ENCODE measurements at places on chromosomes 4 and X. TPM values are rescaled to one million over a fixed set of nuclear protein-coding genes. Genes with fewer than 3 reads are reported as not detected.

Gene CFI
- 1.1 TPM for total RNA-seq

Gene SPANXD
- 7.6 TPM for total RNA-seq

Gene IQCM
- not detected for total RNA-seq

Gene PTTG2
- total RNA-seq = not detected

Gene GPC3
- 0.84 TPM for total RNA-seq

Gene EGF
- total RNA-seq = 4.2 TPM

All from RPMI7951 (cell line).